ENCODE measurements at places on chromosomes 7 and 10. TPM values are rescaled to one million over a fixed set of nuclear protein-coding genes. Genes with fewer than 3 reads are reported as not detected.

DNA sequence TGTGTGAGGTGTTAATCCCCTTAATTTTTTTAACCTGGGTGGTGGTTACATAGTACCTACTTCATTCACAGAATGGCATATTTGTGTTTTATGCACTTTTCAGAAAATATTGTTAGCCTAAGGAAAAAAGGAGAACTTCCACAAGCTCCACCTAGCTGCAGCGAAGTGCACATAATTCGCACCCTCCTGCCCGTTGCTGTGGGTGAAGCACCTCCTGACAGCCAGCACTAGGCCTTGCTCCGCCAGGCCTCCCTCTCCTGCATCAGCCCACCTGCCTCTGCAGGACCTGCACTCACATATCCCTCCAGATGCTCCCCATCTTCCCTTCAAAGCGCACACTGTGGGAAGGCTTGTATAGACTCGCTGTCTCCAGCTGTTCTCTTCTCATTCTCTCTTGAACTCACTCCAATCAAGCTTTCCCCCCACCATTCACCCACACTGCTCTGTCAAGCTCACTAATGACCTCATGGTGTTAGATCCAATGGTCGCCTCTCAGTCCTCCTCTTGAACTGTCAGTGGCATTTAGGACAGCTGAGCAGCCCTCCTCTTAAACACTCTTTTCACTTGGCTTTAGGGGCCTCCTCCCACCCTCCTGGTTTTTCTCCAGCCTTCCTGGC lies 20.7 kb upstream of the GRID1 start:
- no peak for DNase-seq

- no peak for DNase-seq
These were observed 700 bp downstream of the NIPSNAP2 start for GRCh38 chr7:55965100-55965470.

GRCh38 chr7:149490083-149490760 lies 7.4 kb downstream of the ZNF746 start:
- no peak for DNase-seq

- DNase-seq, result no peak
These were observed 83.4 kb upstream of the BMPER start for GRCh38 chr7:33821970-33822369.

GRCh38 chr10:33350041-33350440 lies 15.6 kb upstream of the NRP1 start:
- no peak for DNase-seq

GRCh38 chr10:63142136-63142535 lies 9.0 kb downstream of the NRBF2 start:
- DNase-seq, result no peak

GRCh38 chr10:59575269-59575668 lies 134.4 kb downstream of the SLC16A9 start:
- DNase-seq, result no peak

DNA sequence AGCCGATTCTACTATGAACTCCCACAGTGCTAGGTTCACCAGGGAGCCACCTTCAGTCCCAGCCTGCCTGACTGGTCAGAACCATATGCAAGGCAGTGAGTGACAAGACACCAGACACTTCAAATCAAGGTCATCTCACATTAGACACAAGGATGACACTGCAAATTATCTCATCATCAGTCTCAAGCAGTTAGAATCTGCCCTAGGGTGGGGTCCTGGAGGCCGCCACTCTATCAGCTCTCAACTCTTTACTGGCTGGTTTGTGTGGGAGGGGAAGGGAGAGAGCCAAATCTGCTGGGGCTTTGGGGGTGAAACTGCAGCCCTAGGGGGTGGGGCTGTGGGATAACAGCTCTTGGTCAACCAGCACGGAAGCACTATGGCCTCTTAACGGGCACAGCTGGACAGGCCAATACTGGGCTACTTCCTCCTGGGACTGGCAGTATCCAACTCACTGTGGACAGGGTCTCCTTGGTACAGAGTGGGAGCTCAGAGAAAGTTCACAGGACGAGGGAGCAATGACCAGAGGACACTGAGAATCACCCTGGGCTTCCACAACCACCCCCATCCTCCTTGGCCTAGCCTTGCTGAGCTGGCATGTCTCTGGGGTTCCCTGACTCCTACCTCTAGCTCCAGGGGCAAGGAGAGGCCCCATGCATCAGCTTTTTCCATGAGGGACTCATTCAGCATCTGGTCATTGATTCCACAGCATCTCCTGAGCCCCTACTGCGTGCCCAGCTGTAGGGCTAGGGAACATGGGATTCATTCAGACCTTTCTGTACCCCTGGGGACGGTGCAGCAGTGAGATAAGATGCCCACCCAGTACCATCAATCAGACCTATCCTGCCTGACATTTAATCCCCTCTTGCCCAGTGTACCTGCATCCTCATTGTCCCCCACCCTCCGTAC lies 5.4 kb downstream of the GPRIN2 start:
- no peak for DNase-seq

DNA sequence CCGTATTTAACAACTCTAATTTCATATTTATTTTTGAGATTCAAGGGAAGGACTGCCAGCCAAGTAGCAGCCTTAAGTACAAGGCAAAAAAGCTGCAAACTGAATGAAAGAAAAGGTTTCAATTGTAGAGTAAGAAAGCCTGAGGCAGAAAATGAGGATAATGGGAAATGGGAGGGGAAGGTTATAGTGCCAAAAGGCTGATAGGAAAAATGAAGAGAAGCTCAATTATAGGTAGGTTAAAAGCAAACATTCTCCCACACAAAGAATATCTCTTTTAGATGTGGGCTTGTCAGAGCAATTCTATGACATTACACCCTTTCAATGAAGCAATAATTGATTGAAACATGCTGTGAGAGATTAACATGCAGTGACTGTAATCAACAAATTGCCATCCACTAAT lies 175.3 kb downstream of the RAPGEF5 start:
- no peak for DNase-seq

DNA sequence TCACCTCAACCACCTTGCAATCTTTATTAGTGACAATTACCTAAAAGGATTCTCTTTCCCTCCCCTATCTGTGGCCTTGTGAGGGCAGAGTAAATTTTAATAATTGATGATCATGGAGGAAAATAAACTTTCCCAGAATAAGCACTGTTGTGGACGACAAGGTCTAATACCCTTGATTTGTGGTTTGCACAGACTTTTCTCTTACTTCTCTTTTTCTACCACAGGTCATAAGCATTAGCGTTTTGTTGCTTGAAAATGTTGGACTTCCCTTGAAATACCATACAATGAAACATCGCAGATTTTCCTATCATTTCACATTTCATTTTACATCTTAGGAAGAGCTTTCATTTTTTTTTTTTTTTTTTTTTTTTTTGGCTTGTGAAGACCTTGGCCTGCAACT lies 188.1 kb upstream of the TMEM72 start:
- no peak for DNase-seq

DNA sequence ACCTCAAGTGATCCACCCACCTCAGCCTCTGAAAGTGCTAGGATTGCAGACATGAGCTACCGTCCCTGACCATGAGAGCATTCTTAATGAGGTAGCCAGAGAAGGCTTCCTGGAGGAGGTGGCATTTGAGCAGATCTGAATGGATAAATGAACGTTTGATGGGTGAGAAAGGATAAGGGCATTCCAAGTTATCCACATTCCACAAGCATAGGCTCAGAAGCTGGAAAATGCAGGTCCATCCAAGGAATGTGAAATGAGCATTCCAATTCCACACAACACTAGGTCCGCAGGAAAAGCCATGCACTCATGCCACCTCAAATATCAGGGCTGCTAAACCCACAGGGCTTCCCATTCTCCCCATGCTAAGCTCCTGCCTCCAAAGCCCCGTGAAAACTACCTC lies 17.0 kb downstream of the TMEM130 start:
- no peak for DNase-seq

GRCh38 chr7:47503281-47503680 lies 78.6 kb downstream of the TNS3 start:
- no peak for DNase-seq

- peak; percentile 17 for DNase-seq
These were observed at the start of gene ZNF727 for GRCh38 chr7:64045301-64046040. Gene ZNF727 (plus strand): TSS chr7:64045434. CDS start chr7:64045622, 188 bp downstream.

DNA sequence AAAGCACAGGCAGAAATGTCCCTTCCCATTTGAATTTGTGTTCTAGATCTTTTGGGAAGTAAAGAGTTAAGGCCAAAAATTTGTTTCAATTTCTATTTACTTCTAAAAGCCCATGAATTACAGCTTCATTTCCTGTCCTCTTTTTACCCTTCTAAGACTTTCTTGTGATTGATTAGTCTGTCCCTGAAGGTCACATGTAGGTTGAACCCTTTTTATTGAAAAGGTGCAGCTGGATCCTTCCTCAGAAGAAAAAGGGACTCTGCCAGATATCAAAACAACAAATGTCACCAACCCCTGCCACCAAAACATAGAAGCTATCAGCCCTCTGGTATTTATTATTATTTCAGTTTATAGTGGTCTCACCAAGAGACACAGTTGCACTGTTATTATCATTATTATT lies 424.9 kb upstream of the DPP6 start:
- no peak for DNase-seq

DNA sequence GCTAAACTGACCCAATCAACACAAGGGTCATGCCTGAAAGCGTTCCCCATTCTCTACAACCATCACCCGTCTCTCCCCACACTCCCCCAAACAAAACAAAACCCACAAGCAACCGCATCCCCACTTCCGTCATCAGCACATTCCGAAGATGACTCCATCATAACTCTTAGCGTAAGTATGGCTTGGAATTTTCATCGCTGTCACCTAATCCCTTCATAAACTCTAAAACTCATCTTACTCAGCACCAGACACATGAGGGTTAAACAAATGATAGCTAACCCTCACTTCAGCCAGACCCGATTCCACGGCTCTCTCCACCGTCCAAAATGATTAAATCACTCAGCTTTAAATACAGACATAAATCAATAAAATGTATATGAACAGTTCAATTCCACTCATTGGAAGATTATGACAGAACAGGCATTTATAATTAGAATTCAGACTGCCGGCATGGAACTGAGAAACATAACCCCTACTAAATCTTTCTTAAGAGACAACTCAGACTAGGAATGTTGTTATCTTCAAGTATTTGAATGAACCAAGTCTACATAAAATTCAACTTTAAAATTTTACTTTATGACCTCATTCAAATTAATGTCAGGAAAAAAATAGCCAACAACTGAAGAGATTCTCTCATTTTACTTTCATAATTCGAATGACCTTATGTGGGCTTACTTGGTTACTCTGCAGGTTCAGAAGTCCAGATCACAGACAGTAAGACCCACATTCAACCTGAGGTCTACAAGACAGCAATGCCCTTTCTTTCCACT lies 215.9 kb downstream of the PARD3 start:
- DNase-seq, result no peak

The ZNF282 gene
- 61.9 TPM for total RNA-seq

The UTF1 gene
- total RNA-seq, result not detected

The DRGX gene
- total RNA-seq, result not detected

The TRIL gene
- not detected for total RNA-seq

The GDI2 gene
- 283 TPM for total RNA-seq

The SORCS1 gene
- not detected for total RNA-seq

The ATXN7L1 gene
- 12.4 TPM for total RNA-seq

All from activated CD4-positive, alpha-beta memory T cell treated with anti-CD3 and anti-CD28 coated beads for 36 hours (primary cell).